Stimulated activated CD4-positive, alpha-beta T cell treated with anti-CD3 and anti-CD28 coated beads, TNF-alpha, amount 100 ng/mL, for 4 hours (primary cell): ENCODE measurements at places on chromosomes 7 and 10.

DNA sequence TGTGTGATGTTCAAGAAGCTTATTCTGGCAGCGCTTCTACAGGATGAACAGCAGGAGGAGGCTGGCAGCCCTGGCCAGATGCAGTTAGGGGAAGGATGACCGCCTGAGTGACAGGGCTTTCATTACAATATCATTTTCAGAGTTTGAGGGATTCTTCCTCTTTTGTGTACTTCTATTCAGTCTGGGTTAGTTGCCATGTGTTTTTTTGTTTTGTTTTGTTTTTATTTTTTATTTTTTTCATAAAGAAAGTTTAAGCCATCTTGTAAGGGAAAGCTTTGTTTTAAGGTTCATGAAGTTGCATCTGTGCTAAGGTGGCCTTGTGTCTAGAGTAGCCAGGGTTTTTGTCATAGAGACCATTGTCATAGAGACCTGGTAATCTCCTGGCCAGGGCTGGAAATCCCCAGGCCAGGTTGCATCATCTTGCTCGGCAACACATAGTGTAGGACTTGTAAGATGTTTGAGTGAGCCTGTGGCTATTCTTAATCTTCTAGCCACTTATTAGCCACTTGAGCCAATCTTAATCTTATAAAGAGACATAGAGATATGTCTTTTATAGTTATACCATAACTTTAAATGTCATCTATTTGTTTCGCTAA lies 230.5 kb upstream of the TMEM229A start:
- no peak for DNase-seq

- no peak for DNase-seq
These were observed 9.6 kb downstream of the CCL26 start for GRCh38 chr7:75762350-75762917.

- DNase-seq: no peak
These were observed 28.4 kb downstream of the SBDS start for GRCh38 chr7:66967029-66967428.

DNA sequence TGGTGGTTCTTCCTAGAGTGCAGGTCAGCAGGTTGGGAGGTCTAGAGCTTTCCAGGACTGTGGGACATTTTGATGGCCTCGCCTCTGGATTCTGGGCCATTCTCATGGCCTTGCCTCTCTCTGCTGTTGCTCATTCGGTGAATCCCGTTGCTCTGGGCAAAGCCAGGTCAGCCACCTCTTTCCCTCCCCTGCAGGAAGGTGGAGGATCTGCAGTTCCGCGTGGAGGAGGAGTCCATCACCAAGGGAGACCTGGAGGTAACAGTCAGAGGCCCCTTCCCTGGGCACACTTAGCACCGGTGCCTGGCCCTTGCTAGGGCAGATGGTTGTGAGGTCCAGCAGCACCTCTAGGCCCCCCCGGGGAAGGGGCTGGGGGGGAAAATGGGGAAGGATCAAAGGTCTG lies 74.9 kb downstream of the CLIP2 start:
- no peak for DNase-seq

DNA sequence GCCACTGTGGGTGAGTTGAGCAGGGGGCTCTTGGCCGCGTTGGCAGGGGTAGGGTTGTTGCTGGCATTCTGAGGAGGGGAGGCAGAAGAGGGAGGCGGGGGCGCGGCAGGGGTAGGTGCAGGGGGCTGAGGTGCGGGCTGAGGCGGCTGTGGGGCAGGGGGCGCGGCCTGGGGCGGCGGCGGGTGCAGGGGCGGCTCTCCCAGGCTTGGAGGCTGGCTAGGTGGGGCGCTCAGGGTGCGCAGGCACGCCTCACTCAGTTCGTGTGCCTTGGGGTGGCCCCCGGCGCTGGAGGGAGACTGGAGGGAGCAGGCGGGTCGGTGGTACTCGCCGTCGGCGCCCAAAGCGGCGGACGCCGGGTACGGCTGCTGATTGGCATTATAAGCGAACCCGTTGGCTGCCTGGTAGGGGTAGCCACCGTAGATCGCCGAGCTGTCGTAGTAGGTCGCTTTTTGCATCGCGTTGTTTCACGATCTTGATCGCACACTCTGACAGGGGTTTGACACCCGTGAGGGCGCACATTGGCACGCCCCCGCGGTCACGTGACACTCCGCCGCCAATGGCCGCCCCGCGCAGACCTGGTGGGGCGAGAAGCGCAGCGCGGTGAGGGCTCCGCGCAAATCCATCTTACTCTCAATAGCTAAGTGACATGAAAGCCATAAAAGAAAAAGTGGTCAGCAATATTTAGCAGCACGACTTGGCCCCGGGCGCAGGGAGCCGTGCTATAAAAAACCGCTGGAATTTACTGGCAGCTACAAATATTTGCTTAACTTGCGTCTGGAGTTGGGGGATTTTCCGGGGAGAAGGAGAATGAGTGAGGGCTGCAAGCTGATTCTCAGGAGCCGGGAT lies 7.9 kb upstream of the HOXA2 start:
- DNase-seq: no peak

DNA sequence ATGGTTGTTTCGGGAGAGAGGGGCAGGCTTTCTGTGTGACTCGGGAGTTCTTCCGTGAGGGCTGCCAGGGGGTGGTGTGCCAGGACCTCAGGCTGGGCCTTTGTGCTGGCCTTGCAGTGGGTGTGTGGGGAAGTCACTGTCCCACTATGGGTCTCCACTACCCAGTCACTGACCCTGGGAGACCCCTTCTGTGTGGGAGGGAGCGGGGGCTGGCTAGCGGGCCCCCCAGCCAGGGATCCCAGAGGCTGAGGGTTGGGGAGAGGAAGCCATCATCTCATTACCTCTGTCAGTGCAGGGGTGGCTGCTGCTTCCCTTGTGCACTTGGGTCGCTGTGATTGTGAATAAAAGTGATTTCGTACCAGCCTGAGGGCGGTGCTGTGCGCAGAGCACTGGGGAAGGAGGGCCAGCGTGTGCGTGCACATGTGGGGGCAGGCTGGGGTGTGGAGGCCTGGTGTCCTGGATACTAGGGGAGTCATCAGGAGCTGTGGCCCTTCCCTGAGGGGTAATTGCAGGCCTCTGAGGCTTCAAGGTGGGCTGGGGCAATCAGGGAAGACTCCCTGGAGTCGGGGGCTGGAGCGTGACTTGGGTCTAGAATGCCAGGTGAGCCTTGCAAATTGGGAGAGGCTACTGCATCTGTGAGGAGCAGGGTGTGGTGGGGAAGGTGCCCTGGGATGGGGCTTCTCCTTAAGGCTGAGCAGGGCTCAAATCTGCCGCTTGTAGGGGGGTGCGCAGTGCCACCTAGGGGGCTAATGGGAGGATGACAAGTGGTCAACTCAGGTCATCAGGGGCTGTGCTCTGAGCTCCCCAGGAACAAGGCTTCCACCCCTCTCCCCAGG lies 98.9 kb downstream of the NEURL1 start:
- peak; percentile 19 for DNase-seq

DNA sequence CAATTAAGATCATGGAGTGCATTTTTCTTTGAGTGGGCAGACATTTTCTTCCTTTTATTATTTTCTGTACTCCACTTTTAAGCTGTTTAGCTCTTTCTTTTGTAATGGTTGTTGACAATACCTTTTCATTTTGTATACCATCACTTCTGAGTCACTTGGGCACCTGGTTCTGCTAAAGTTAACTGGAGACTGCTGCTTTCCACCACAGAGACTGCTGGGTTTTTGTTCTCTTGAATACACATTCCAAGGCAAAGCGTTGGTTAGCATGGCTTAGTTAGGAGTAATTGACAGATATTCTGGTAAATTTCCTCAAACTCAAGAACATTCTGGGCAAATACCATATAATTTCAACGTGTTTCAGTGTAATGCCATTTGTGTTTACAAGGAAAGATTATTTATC lies 541.9 kb upstream of the CELF2 start:
- no peak for DNase-seq

DNA sequence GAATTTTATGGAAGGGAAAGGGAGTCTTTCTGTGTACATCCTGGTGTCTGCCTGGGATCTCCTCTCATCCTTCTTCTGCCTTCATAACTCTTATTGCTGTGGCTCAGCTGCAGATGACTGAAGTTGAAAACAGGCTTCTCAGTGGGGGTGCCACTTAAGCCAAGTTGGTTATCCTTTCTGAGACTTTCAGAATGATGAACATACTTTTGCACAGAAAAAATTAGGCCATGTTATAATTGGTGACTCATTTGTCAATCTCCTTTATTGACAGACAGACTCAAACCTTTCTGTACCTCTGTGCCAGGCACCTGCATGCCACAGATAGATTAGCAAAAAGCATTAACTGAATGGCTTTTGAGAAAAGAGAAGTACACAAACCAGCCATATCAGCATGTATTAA lies 430.3 kb downstream of the SORCS1 start:
- DNase-seq: no peak

DNA sequence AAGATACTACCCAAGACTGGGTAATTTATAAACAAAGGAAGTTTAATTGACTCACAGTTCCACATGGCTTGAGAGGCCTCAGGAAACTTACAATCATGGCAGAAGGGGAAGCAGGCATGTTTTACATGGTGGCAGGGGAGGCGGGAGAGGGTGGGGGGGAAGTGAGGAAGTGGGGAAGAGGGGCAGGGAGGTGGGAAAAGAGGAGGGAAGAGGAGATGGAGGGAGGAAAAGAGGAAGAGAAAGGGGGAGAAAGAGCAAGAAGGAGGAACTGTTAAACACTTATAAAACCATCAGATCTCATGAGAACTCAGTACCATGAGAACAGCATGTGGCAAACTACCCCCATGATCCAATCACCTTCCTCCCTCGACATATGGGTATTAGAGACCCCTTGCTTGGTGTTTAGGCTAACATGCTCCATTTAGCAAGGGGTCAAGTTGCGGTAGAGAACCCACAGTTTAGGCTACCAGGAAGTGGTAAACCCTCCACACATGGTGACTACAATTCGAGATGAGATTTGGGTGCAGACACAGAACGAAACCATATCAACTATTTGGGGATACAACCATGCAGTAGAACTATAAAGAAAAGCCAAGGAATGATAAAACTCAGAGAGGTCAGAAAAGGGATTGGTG lies 3.5 kb upstream of the LMBR1 start:
- DNase-seq: no peak

- no peak for DNase-seq
These were observed 6.3 kb downstream of the NAT16 start for GRCh38 chr7:101173752-101174244.

- DNase-seq: no peak
These were observed 74.1 kb downstream of the CRPPA start for GRCh38 chr7:16347066-16347826.

- DNase-seq: no peak
These were observed 141.5 kb downstream of the EXOC4 start for GRCh38 chr7:133394369-133394768.

DNA sequence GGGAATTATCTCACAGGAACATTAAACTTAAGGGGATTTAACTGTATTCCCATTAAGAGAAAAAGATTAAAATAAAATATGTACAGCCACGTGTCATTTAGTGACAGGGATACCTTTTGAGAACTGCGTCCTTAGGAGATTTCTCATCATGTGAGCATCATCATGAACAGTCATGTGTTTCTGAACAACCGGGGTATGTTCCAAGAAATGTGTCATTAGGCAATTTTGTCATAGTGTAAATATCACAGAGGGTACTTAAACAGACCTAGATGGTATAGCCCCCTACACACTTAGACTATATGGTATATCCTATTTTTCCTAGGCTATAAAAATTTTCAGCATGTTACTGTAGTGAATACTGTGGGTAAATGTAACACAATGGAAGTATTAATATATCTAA lies 840.3 kb downstream of the CNTNAP2 start:
- no peak for DNase-seq

DNA sequence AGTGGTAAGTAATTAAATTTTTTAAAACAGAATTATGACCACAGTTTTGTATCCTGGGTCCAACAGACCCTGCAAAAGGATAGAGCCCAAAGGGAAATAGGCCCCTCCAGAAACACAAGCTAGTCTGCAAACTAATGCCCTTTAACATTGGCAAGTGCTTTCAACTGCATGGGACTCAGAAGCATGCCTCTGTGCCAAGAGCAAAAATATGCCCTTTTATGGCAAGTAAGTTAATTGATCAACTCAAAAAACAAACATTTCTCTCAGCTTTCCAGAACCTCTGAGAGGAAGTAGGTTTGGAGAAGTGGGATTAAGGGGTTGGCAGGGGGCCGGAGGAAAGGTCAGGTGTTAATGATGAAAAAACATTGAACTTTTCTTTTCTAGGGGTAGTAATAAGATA lies 186.6 kb upstream of the PRSS1 start:
- DNase-seq: no peak

GRCh38 chr10:31694126-31694685 lies 234.4 kb downstream of the ARHGAP12 start:
- no peak for DNase-seq

DNA sequence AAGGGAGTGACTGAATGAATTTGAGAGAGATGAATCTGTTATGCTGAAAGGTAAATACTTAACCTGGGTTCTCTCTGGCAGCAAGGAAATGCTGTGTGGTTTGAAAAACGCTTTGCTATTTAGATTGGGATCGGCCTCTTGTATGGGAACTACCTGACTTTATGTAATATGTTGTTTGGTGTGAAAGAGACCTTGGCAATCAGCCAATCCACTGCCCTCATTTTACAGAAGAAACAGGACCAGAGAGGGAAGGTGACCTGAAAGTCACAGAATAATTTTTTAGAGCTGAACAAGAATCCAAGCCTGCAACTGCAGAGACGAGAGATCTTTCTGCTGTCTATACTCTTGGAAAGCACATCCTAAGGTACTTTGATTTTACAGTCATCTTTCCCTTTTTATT lies 1.0 kb downstream of the BUD31 start:
- no peak for DNase-seq

GRCh38 chr7:44141221-44141850 lies at the start of gene MYL7:
Gene MYL7, minus strand, starts transcription at chr7:44141332. Its CDS starts 27 bp downstream, at chr7:44141305.
- no peak for DNase-seq

DNA sequence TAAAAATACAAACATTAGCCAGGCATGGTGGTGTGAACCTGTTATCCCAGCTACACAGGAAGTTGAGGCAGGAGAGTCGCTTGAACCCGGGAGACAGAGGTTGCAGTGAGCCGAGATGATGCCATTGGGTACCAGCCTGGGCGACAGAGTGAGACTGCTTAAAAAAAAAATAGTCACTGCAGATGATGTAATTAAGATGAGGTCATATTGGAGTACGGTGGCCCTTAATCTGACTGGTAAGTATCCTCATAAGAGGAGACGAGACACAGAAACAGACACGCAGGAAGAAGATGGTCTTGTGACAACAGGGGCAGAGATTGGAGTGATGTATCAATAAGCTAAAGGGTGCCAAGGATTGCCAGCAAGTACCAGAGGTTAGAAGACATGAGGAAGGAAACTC lies 156.0 kb downstream of the FAM107B start:
- no peak for DNase-seq
